ENCODE measurements at places on chromosomes 4 and X.

DNA sequence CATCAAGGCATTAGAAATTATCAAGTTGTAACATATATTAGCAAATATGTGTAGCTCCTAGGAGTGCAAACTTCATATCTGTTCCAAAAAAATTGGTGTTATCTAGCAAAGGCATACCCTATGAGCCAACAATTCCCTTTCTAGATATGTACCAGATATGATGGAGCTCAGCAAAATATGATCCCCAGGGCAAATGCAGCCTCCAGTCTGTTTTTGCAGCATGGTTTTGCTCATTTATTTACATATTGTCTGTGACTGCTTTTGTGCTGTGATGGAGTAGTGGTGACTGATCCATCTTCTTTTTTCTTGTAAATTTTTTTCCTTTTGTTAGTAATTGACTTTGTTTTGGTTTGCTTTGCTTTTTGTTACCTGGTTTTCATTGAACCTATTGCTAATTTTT is 41.0 kb downstream of the CEP135 start:
- DNase-seq, result no peak

GRCh38 chrX:119984652-119985051 is 41.1 kb upstream of the NKAP start:
- DNase-seq, result no peak

DNA sequence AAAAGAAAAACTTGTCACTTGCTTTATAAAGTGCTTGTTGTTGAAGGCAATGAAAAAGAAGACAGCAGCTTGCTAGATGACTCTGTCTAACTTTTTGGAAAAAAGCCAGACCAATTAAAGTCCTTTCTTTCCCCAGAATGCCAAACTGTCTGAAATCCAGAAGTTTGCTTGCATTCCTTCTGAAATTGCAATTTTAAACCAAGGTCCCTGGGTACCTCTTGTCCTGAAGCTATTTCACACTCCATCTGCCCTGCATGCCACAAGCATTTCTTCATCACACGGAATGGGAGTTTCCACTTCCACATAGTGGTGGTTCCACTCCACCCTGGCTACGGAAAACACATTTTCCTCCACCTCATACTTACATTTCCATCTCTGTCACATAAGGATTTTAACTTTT is 101.0 kb downstream of the PAPSS1 start:
- DNase-seq, result no peak

- no peak for DNase-seq
Measured at GRCh38 chr4:20680736-20681135, 19.5 kb upstream of the PACRGL start.

GRCh38 chr4:25984796-25985195 is 70.8 kb downstream of the SMIM20 start:
- DNase-seq, result no peak

DNA sequence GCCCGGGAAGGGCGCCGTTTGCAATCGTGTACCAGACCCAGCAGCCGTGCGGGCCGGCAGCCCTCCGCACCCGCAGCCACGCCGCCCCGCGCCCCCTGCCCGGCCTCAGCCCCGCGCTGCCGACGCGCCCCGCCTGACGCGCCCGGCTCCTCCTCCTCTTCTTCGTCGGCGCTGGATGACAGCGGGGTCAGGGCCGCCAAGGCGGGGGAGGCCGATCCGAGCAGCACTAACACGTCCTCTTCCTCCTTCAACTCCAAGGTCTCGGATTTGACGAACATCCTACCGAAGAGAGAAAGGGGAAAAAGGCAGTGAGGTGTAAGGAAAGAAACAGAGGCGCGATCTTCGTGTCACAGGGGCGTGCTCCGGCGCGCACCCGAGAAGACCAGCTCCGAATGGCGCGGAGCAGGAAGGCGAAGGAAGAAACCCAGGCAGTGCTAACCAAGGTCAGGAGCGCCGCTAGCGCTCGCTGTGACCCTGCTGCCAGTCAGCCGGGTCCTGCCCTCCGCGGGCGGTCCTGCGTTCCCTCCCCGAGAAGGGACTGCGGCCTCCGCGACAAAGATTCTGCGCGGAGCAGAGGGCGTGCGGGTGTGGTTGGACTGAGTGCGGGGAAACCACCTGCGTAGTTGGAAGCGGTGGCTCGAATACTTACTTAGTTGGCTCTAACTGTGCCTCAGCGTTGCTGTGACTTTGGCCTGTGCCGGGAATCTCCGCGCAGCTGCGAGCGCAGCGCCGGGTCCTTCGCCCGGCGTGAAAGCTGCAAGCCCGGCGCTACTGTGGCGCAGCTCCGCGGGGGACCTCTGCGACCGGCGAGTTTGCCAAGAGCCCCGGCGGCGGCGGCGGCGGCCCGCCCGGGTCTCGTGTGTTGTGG is 548 bp downstream of the NEUROG2 start:
- DNase-seq, result peak; percentile 71

GRCh38 chr4:48152259-48152658 is 18.2 kb upstream of the TXK start:
- DNase-seq, result no peak

- DNase-seq, result no peak
Measured at GRCh38 chr4:6460876-6461275, 11.5 kb downstream of the PPP2R2C start.

- no peak for DNase-seq
Measured at GRCh38 chr4:86976801-86977485, 42.1 kb downstream of the AFF1 start.

DNA sequence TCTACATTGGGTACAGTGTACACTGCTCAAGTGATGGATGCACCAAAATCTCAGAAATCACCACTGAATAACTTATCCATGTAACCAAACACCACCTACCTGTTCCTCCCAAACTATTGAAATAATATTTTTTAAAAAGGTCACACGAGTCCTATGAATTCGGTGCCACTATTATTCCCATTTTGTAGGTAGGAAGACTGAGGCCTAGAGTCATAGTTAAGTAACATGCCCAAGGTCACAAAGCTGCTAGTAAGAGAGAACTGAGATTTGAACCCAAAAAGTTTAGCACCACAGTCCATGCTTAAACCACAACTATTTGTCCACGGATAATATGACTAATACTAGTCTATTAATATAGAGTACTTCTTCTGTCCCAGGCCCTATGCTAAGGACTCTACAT is 2.7 kb downstream of the ARHGEF6 start:
- DNase-seq, result no peak

Measured in right forelimb (tissue), 1 donor.